ENCODE measurements at places on chromosomes 13 and 19.

DNA sequence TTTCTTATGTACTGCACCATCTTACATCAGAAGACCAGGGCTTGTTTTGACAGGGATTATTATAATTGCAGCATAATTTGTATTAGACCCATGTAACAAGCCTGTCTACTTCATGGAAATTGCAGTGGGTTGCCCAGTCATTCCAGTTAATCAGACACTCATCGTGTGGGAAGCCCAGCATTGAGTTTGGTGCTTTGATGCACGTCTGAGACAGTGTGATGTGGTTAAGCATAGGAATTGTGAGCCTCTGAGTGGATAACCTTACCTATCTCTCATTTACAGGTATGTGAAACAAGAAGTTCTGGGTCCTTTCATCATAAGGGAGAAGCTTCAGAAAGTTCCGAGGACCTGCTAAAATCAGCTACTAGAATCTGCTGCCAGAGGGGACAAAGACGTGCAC, 12.8 kb downstream of the RGCC start:
- H3K4me1 ChIP-seq = peaks cover 10% of the 10 kb centered on the region
- H3K27ac ChIP-seq = no peak overlapping the region
- no peak overlapping the region for H3K4me3 ChIP-seq
- H3K27me3 ChIP-seq = no peaks in the 10 kb centered on the region
- no peaks in the 10 kb centered on the region for H3K36me3 ChIP-seq

GRCh38 chr13:75391432-75392100, 90.4 kb downstream of the TBC1D4 start:
- H3K4me3 ChIP-seq = no peak overlapping the region
- H3K27ac ChIP-seq = no peak overlapping the region
- H3K4me1 ChIP-seq = no peaks in the 10 kb centered on the region
- DNase-seq = no peak
- H3K36me3 ChIP-seq = no peaks in the 10 kb centered on the region

DNA sequence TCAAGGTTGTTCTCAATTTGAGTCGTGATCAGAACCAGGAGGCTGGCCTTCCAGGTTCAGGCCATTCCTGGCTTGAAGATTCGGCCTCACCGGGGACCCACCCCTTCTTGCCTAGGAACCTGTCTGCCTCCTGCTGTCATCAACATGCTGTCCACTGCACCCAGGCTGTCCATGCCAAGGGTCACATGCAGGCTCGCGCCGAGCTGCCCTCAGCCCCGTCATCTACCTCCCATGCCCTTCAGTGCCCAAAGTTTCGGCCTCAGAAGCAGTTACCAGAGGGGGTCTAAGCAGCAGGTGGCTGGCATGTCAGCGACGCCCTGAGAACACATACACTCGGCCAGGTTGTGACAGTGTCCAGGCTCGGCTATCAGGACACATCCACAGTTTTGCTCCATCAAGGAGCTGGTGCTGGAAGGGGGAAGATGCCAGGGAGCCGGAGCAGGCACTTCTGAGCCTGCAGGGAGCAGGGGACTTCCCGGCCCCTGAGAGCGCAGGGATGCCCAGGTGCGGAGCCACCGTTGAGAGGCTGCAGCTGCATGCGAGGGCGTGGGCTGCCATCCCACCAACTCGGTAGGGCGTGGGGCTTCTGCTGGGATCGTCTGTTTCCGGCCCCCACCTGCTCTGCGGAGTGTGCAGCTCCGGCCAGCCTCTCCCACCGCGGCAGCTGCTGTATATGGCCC, 590.9 kb upstream of the SLITRK5 start:
- H3K36me3 ChIP-seq = no peaks in the 10 kb centered on the region
- H3K27ac ChIP-seq = no peak overlapping the region
- H3K4me1 ChIP-seq = no peaks in the 10 kb centered on the region
- H3K4me3 ChIP-seq = no peak overlapping the region

- no peak overlapping the region for H3K4me3 ChIP-seq
- no peak for DNase-seq
- peaks cover 32% of the 10 kb centered on the region for H3K36me3 ChIP-seq
- H3K27ac ChIP-seq = no peak overlapping the region
- H3K4me1 ChIP-seq = peaks cover 6% of the 10 kb centered on the region
- H3K27me3 ChIP-seq = no peaks in the 10 kb centered on the region
These were observed 46.4 kb downstream of the CERS4 start for GRCh38 chr19:8255426-8256125.

DNA sequence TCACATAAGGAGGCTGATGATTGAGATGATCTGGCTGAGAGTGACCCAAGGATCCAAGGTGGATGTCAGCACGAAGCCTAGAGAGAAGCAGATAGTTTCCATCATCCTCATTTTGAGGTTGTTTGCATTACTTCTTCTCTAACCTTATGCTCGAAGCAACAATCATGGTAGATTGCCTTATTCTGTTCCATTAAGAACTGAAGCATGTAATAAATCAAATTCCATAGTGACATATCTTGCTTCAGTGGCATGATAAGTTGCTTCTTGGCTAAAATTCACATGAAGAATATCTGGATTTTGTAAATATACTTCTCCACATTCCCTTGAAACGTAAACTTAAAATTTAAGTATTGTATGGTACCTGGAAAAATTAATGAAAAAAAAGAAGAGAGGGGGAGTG, 377.8 kb upstream of the DACH1 start:
- H3K27me3 ChIP-seq = no peaks in the 10 kb centered on the region
- no peak overlapping the region for H3K27ac ChIP-seq
- H3K4me1 ChIP-seq = no peaks in the 10 kb centered on the region

- H3K36me3 ChIP-seq = peaks cover 2% of the 10 kb centered on the region
- peaks cover 31% of the 10 kb centered on the region for H3K4me1 ChIP-seq
- no peak overlapping the region for H3K27ac ChIP-seq
- H3K4me3 ChIP-seq = no peak overlapping the region
- H3K27me3 ChIP-seq = peaks cover 5% of the 10 kb centered on the region
These were observed 18.6 kb upstream of the RASA3 start for GRCh38 chr13:114151031-114151430.

GRCh38 chr13:95629071-95629470, 15.4 kb downstream of the DZIP1 start:
- H3K4me3 ChIP-seq = no peak overlapping the region
- H3K4me1 ChIP-seq = no peaks in the 10 kb centered on the region
- H3K27ac ChIP-seq = no peak overlapping the region
- no peaks in the 10 kb centered on the region for H3K36me3 ChIP-seq
- no peak for DNase-seq
- H3K27me3 ChIP-seq = peaks cover 13% of the 10 kb centered on the region

GRCh38 chr19:24051516-24051915, 35.5 kb upstream of the ZNF254 start:
- H3K4me1 ChIP-seq = peaks cover 4% of the 10 kb centered on the region
- peaks cover 65% of the 10 kb centered on the region for H3K36me3 ChIP-seq
- no peaks in the 10 kb centered on the region for H3K27me3 ChIP-seq
- H3K4me3 ChIP-seq = no peak overlapping the region
- no peak overlapping the region for H3K27ac ChIP-seq
- DNase-seq = no peak

DNA sequence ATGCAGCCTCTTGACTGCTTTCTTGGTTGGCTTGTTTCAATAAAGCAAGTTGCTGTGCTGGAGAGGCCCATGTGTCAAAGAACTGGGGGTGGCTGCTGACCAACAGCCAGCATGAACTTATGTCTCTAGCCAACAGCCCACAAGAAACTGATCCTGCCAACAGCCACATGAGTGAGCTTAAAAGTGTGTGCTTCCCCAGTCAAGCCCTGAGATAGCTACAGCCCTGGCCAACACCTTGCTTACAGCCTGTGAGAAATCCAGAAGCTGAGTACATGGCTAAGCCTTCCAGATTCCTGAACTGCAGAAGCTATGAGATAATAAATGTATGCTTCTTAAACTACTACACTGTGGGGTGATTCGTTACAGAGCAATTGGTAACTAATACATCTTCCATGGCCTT, 38.9 kb upstream of the IPO5 start:
- H3K27ac ChIP-seq = no peak overlapping the region
- no peak for DNase-seq
- H3K36me3 ChIP-seq = peaks cover 5% of the 10 kb centered on the region
- H3K4me1 ChIP-seq = peaks cover 2% of the 10 kb centered on the region

DNA sequence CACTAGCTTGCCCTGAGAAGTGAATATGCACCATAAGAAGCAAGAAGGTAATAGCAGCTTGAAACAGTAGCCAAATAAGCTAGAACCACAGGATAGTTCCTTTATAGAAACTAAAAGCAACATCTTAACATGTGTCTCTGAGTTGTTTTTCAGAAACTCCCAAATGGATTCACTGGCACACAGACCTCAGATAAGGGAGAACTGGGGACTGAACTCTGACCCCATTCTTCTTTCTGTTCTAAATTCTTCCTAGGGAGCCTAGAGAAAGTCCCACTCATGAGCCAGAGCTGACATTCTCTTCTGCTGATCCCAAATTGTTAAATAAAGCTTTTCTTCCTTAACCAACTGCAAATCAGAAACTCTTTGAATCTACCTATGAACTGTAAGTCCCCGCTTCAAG, 146.1 kb downstream of the PCDH9 start:
- H3K4me1 ChIP-seq = no peaks in the 10 kb centered on the region
- no peak overlapping the region for H3K27ac ChIP-seq
- no peaks in the 10 kb centered on the region for H3K36me3 ChIP-seq
- H3K27me3 ChIP-seq = no peaks in the 10 kb centered on the region
- no peak overlapping the region for H3K4me3 ChIP-seq

- no peaks in the 10 kb centered on the region for H3K27me3 ChIP-seq
- no peak for DNase-seq
- H3K36me3 ChIP-seq = peaks cover 7% of the 10 kb centered on the region
- H3K27ac ChIP-seq = no peak overlapping the region
These were observed 120.1 kb downstream of the DNAJC3 start for GRCh38 chr13:95797016-95797415.

- H3K36me3 ChIP-seq = peaks cover 23% of the 10 kb centered on the region
- peak; percentile 79 for DNase-seq
- H3K4me3 ChIP-seq = peak overlapping the region; percentile 63
- no peaks in the 10 kb centered on the region for H3K27me3 ChIP-seq
- H3K4me1 ChIP-seq = peaks cover 30% of the 10 kb centered on the region
These were observed 1.6 kb downstream of the P2RY11 start for GRCh38 chr19:10112895-10113591.

GRCh38 chr13:79398915-79399314, 7.1 kb downstream of the RBM26 start:
- peaks cover 32% of the 10 kb centered on the region for H3K36me3 ChIP-seq
- H3K4me3 ChIP-seq = no peak overlapping the region
- peaks cover 38% of the 10 kb centered on the region for H3K4me1 ChIP-seq
- H3K27ac ChIP-seq = peak overlapping the region; percentile 80
- H3K27me3 ChIP-seq = no peaks in the 10 kb centered on the region

DNA sequence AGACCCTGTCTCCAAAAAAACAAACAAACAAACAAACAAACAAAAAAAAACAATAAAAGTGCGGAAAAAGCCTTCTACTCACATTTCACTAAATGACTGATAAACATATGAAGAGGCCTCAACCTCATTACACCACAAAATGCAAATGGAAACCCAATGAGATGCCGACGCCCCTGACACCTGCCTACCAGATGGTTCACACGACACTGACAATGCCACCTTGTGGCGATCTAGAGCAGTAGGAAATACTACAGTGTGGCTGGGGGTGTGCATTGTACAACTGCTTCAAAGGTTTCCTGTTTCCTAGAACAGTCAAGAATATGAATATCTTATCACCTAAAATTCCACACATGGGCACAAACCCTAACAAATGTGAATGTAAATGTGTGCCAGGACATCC, 14.0 kb downstream of the SCGB2B2 start:
- peaks cover 15% of the 10 kb centered on the region for H3K4me1 ChIP-seq
- no peaks in the 10 kb centered on the region for H3K27me3 ChIP-seq
- no peak overlapping the region for H3K4me3 ChIP-seq
- no peak overlapping the region for H3K27ac ChIP-seq
- peak; percentile 21 for DNase-seq

DNA sequence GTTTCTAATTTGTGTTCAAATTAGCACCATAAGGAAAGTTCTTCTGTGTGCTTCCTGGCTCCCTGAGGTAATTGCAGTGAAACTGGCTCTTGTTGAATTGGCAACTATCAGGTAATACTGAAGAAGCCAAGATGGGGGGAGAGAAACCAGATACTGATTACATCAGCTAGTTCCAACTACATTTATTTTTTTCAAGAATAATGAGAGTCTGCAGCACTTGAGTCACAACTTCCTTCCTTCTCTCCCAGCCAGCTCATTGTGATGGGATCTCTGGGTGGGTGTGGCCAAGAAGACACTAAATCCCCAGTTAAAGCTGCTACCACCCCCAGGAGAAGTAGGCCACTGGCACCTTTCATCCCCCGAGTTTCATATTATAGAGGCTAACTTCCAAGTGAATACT, 100.7 kb upstream of the RXFP2 start:
- no peak for DNase-seq
- no peaks in the 10 kb centered on the region for H3K4me1 ChIP-seq
- no peak overlapping the region for H3K4me3 ChIP-seq
- H3K27me3 ChIP-seq = peaks cover 2% of the 10 kb centered on the region
- peaks cover 3% of the 10 kb centered on the region for H3K36me3 ChIP-seq

GRCh38 chr19:55442372-55442961, 633 bp downstream of the SHISA7 start:
- H3K27me3 ChIP-seq = peaks cover 40% of the 10 kb centered on the region
- peaks cover 6% of the 10 kb centered on the region for H3K36me3 ChIP-seq
- peak; percentile 33 for DNase-seq
- no peak overlapping the region for H3K27ac ChIP-seq
- peaks cover 20% of the 10 kb centered on the region for H3K4me1 ChIP-seq
